Cardiac ventricle fibroblast (primary cell): ENCODE measurements at places on chromosomes 3 and 15. TPM values are rescaled to one million over a fixed set of nuclear protein-coding genes. Genes with fewer than 3 reads are reported as not detected.

Gene ISY1
- total RNA-seq: 16.0 and 17.2 TPM in 2 replicates

Gene CHP1
- 164 and 200 TPM in 2 replicates for total RNA-seq

Gene FETUB
- not detected in 2 replicates for total RNA-seq

Gene ABHD17C
- 6.3 and 10.6 TPM in 2 replicates for total RNA-seq

Gene DIPK2A
- total RNA-seq: 32.1 and 40.8 TPM in 2 replicates

Gene GOLGA6L7
- not detected in 2 replicates for total RNA-seq

Gene CALML4
- total RNA-seq: 1.1 and 1.4 TPM in 2 replicates

Gene ATP13A4
- total RNA-seq: not detected in 2 replicates

Gene PLSCR5
- not detected in 2 replicates for total RNA-seq

Gene MGA
- 13.7 and 18.6 TPM in 2 replicates for total RNA-seq

Gene GPR149
- not detected in 2 replicates for total RNA-seq

Gene COL6A5
- not detected in 2 replicates for total RNA-seq

Gene NCKIPSD
- 21.4 and 28.5 TPM in 2 replicates for total RNA-seq

Gene MSL2
- 15.3 and 28.0 TPM in 2 replicates for total RNA-seq

Gene IL5RA
- not detected in 2 replicates for total RNA-seq

Gene MCF2L2
- 0.31 and 1.1 TPM in 2 replicates for total RNA-seq

Gene EFCAB12
- 0.24 TPM in 1 of 2 replicates, not detected in the other for total RNA-seq

Gene STAC
- total RNA-seq: 0.05 TPM in 1 of 2 replicates, not detected in the other

Gene AMOTL2
- total RNA-seq: 69.4 and 87.1 TPM in 2 replicates

Gene BNC1
- 0.68 and 1.2 TPM in 2 replicates for total RNA-seq

Gene CLRN1
- total RNA-seq: not detected in 2 replicates

Gene C3orf62
- 0.75 and 1.1 TPM in 2 replicates for total RNA-seq

Gene GOLGA6L4
- total RNA-seq: 0.31 and 0.98 TPM in 2 replicates

Gene POTEB3
- total RNA-seq: not detected in 2 replicates

Gene CD200R1
- total RNA-seq: not detected in 2 replicates

Gene HYAL1
- 2.7 and 7.4 TPM in 2 replicates for total RNA-seq

Gene ZNF774
- 0.19 and 0.34 TPM in 2 replicates for total RNA-seq

Gene OR5K2
- not detected in 2 replicates for total RNA-seq

Gene AADAC
- total RNA-seq: 6.0 and 9.0 TPM in 2 replicates

Gene ZBTB20
- total RNA-seq: 27.1 and 34.1 TPM in 2 replicates

Gene GOLGA8O
- total RNA-seq: 1.6 TPM in 1 of 2 replicates, not detected in the other

Gene PLA2G4E
- total RNA-seq: not detected in 2 replicates

Gene CFAP100
- not detected in 2 replicates for total RNA-seq
